NCI-H345 (cell line): ENCODE measurements at places on chromosomes 16 and 17.
A peak's percentile ranks its signal among the peaks of the same experiment; 100 is the strongest.

DNA sequence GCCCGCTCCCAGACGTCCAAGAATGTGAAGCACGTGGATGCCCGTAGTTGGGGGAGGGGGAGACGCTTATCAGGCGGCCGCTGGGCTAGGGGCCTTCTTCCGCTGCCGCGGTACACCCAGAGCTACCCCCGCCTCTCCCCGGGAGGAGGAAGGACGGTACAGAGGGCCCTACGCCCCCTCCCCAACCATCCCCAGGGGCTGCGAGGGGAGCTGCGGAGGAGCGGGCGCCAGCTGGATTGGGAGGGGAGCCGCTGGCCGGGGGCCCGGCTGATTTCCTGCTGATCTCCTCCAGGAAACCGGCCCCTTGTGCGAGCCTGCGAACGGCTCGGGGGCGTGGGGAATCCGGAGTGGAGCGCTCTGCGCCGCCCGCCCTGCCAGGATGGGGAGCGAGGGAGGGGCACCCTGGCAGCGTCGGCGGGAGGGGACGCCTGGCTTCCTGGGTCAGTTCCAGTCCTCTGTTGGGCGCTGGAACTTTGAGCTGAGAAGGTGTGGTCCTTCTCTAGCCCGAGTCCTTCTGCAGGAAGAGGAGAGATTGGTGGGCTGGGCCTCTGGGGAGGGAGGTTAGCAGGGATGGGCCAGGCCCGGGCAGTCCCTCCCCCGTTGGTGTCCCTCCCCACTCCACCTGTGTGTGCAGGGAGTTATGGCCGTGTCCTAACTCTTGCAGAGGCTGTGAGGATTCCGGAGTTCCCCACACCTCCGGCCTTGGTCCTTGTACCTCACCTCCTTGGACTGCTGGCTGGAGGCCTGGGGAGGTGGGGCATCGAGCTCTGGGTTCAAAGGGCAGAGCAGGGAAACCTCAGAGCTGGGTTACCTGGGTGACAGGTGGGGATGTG, 19.2 kb downstream of the GJD3 start:
- DNase-seq: no peak

GRCh38 chr16:67719778-67720144, 645 bp upstream of the GFOD2 start:
- DNase-seq: peak; percentile 27

DNA sequence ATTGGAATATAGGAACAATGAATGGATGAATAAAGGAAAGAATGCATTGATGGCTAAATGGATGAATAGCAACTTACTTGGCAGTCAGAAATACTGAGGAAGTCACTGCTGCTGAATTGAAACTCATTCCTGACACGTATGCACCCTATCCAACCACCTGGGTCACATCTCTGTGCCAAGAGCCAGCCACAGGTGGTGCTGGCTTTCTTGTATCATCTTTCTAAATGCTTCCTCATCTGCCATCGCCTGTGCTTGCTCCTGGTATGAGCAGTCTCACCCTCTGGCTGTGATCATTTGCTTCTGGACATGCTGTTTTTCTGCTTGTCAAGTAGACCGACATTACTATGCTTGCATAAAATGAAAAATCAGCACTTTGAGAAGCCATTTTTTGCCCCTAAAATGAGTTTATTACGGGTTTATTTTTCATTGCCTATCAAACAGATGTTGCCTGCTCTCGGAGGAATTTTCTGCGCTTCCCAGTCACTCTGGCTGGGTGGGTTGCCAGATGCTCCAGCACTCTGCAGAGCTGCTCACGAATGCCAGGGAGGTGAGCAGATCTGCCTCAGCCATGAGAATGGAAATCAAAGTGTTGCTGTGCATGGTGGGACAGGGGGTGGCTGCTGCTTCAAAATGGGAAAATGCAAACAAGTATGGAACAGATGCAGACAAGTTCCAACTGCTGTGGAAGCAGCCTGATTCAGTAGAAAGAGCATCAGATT, 1349.6 kb upstream of the CDH8 start:
- DNase-seq: no peak

DNA sequence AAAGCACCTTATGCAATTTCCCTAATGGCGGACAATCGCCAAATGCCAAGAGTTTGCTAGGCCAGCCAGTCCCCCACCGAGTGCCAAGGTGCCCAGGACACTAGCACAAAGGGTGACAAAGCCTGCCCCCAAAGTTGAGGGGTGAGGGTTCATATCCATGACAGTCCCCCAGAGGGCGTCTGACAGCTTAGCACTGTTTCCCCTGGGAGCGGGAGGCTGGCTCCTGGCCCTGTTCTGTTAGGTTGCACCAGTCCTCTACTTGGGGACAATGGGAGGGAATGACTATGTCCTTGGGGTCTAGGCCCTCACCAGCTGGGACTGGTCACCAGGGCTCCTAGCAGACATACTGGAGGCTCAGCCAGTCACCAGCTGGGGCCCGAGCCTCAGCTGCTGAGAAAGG, 66.9 kb downstream of the MYO18A start:
- DNase-seq: no peak

DNA sequence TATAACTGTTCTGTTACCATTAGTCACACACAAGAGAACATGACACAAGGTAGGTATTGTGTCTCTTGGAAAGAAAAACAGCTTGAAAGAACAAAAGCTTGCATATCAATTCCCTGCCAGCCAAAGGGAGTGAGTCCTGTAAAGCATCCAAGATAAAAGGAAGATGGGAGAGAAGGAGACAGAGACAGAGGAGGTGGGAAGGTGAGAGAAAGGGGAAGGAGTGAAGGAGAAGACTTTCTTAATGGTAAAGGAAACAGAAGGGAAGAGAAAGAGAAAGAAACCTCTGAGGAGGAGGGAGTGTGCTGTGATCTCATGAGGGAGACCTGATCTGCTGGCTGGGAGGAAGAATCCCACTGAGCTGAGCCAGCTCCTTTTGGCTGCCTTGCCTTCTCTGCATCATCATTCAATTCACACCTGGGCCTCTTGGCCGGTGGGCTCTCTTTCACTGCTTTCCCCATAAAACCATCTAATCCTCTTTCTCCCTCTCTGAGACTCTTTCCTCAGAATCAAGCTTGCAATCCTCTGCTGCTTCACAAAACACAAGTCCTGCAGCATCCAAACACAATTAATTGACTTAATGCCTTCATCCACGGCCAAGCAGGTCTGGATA, 271.6 kb downstream of the ABCC12 start:
- DNase-seq: no peak

DNA sequence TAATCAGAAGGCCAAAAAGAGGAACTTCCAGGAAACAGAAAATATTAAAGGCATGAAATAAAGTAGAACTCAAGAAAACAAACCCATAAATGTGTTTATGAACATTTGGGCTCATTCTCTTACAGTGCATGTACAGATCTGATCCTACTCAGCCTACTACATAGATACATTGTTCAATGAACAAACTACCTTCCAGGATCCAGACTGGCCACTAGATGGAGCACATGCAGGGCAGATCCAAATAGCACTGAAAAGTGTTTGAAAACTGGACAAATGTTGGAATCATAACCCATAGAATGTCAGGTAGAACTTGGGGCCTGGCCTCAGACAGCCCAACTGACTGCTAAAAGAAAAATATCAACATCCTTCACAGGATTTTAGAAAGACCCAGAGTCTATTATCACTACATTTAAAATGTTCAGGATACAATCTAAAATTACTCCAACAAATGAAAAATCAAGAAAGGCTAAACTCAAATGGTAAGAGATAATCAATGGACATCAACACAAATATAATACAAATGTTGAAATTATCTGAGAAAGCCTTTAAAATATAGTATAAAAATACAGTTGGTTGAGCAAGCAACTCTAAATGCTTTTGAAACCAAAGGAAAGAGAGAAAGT, 122.4 kb upstream of the NUDT7 start:
- DNase-seq: no peak

- DNase-seq: no peak
Observed at GRCh38 chr16:4752351-4753100, 14.4 kb downstream of the ZNF500 start.

- DNase-seq: peak; percentile 75
Observed at GRCh38 chr17:75288770-75289114, 491 bp downstream of the SLC25A19 start.

DNA sequence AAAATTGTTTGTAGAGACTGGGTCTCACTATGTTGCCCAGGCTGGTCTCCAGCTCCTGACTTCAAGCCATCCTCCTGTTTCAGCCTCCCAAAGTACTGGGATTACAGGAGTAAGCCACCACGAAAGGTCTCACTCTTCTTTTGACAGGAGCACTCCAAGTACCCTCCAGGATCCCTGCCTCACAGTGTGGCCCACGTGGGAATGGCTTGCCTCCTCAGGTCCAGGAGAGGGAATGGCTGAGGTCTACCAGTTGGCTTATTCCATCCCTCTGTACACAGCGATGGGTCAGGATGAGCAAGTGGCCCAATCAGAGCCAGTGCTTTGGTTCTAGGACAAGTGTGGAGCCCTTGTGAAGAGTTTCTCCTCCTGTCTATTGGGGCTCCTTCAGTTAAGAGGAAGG, 73.7 kb upstream of the ZNF423 start:
- no peak for DNase-seq

GRCh38 chr17:27991462-27991993, 50.9 kb upstream of the NLK start:
- DNase-seq: no peak

DNA sequence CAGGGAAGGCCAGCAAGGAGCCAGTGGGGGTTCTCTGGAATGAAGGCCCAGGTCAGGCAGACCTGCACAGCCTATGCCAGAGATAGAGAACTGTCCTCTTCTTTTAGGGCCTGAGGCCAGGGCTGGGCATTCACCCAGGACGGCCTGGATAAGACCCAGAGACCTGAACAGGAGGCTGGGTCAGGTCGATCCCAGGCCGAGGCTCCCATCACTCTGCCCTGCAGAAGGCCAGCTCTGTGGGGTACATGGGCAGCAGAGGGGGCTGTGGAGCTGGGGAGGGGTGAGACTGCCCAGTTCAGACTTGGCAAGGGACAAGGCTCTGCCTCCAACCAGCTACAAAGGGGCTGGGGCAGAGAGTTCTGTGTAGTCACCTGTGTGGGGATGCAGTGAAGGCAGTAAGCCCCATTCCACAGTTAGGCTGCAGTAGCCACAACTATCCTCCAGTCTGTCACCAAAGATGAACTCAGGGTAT, 14.6 kb downstream of the HSD11B2 start:
- no peak for DNase-seq

- peak; percentile 6 for DNase-seq
Observed at GRCh38 chr17:68539548-68540467, 27.6 kb downstream of the PRKAR1A start.

DNA sequence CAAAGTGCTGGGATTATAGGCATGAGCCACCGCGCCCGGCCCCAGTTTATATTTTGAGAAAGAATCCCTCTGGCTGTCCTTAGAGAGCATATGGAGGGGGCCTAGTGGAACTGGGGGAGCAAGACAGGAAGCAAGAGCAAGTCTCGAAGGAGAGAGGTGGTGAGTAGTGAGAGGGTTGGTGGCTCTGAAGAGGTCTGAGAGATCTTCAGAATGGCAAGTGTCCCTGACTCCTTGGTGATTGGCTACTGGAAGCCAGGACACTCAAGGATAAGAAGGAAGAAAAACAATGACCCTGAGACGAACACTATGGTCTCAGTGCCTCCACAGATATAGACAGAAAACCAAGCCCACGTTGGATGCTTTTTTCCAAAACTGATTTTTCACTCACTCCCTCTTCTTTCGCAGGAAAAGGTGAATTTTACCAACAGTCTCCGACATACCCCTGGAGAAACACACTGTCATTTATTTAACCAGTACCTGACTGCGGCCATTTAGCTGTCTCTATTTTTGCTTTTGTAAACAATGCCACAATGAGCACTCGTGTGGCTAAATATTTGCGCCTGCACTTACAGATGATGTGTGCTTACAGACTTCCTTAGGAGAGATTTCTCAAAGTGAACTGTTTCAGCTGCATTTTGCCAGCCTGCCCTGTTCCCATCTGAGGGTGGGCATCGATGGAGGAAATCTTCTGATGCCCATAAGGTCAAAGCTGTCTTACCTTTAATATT, 15.9 kb upstream of the DOK4 start:
- DNase-seq: peak; percentile 40

- no peak for DNase-seq
Observed at GRCh38 chr17:1286379-1287106, 7.1 kb downstream of the TRARG1 start.

DNA sequence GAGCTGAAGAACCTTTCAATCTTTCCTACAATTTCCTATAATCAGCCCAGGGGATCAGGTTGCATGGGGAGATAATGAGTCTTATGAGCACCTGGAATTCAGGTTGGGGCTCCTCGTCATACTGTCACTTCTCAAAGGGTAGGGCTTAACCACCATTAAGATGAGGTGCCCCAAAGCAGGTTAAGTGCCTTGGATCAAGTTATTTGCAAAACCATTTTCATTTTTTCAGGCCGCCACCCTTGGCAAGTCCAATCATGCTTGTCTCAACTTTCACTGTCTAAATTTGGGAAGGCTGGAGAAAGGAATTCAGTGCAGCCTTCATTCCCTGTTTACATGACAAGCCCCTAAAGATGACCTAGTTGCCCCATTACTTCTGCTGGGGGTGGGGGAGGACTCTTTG, 44.9 kb upstream of the TANGO6 start:
- DNase-seq: peak; percentile 1

- DNase-seq: no peak
Observed at GRCh38 chr17:31654936-31655335, 204.1 kb downstream of the COPRS start.

DNA sequence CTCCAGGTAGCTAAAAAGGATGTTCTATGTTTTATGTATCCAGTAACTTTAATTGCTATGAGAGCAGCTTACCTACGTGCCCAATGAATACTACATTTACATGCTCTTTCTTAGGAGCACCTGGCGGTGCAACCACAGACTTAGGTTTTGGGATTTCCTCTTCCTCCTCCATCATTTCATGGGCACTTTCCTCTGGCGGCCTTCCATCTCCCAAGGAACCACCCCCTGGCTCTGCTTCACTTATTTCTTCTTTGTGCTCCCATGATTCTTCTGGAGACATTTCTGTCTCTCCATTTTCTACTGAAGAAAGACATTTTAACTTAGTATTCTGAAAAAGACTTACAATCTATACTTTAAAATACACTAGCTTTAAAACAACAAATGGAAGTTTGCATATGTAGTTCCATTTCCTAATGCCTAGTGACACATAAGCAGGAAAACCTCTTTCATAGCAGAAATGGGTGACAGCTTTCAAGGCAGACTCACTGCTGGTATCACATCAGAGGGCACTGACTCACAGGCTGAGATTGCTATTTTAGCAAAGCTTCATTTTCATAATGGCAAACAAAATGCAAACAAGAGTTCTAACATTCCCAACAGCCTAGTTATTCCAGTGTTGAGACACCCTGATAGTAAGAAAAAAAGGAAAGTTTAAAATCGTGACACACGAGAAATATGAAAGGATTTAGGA, 19.1 kb downstream of the GSPT1 start:
- no peak for DNase-seq

GRCh38 chr17:6495450-6496115, 51.3 kb downstream of the PIMREG start:
- DNase-seq: no peak

DNA sequence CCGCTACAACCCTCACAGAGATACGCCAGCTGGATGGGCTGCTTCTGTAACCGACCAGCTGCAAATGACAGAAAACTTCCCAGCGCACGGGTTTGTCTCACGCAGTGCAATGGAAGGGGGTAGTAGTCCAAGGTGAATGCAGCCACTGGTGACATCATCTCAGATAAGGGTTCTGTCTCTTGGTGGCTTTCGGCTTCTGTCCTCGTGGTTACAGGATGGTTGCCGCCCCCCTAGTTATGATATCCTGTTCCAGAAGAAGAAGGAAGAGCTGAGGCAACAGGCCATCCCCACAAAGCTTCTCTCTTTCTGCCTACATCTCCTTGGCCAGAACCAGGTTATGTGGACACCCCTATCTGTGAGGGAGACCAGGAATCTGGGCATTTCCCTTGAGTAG, 40.3 kb upstream of the BAHCC1 start:
- DNase-seq: no peak
